Dermis microvascular lymphatic vessel endothelial cell (primary cell): ENCODE measurements at places on chromosomes 1 and 21.

DNA sequence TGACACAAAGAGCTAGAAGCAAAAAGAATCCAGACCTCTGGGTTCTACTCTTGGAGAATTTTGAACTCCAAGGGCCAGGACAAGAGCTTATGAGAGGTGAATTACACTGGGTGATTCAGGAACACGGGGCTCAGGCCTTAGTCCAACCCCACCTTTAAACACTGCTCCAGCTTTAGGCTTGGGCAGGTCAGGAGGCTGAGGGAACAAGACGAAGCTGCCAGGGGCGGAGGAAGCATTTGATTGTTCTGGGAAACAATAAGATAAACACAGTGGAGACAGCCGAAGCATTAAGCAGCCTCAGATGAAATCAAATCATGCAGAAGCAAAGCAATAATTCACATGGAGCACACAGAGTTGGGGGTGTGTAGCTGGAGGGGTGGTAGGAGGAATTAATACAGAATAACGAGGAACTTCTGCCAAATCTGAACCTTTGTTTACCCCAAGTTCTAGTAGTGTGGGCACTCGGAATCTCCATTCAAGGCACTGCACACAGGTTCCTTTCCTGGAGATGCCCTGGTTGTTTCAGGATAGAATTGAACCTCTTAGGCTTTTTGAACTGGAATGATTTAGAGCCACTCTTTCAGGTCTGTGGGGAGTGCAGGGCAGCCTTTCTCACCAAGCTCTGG, 93.2 kb downstream of the PLXNA2 start:
- no peak for DNase-seq

GRCh38 chr1:244074559-244075171, 23.6 kb downstream of the ZBTB18 start:
- no peak for DNase-seq

DNA sequence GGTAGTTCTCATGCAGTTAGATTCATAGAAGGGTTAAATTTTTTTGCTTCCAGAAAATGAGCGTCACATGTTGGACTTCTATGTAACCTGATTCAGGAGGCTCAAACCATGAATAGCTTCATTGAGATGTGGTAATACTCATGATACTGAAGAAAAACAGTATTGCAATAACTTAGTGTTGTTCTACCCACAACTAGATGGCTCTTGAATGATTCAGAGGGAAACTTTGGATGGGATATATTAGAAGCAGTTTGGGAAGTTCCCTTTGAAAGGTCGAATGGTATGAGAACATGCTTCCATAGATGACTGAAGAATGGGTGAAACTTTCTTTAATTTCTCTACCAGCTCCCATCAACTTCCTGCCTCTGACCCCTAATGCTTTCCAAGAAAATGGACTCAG, 211.7 kb upstream of the PTGFR start:
- DNase-seq, result no peak

DNA sequence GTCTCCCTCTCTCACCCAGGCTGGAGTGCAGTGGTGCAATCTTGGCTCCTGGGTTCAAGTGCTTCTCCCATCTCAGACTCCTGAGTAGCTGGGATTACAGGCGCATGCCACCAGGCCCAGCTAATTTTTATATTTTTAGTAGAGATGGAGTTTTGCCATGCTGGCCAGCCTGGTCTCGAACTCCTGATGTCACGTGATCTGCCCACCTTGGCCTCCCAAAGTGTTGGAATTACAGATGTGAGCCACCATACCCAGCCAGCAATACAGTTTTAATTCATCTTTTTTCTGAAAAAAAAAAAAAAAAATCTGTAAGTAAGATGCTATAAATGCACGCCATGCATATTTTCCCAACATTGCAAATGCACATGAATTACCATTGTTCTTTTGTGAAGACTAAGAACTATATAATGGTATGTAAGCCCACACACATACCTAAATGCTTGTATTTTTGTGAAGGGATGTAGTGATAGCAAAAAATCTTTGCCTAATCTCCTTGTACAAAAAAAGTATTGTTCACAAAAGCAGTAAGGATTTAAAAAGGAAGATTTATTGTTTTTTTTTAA, 8.0 kb downstream of the LAMC2 start:
- no peak for DNase-seq

GRCh38 chr1:161000736-161001480, 20.0 kb downstream of the F11R start:
- DNase-seq, result no peak

DNA sequence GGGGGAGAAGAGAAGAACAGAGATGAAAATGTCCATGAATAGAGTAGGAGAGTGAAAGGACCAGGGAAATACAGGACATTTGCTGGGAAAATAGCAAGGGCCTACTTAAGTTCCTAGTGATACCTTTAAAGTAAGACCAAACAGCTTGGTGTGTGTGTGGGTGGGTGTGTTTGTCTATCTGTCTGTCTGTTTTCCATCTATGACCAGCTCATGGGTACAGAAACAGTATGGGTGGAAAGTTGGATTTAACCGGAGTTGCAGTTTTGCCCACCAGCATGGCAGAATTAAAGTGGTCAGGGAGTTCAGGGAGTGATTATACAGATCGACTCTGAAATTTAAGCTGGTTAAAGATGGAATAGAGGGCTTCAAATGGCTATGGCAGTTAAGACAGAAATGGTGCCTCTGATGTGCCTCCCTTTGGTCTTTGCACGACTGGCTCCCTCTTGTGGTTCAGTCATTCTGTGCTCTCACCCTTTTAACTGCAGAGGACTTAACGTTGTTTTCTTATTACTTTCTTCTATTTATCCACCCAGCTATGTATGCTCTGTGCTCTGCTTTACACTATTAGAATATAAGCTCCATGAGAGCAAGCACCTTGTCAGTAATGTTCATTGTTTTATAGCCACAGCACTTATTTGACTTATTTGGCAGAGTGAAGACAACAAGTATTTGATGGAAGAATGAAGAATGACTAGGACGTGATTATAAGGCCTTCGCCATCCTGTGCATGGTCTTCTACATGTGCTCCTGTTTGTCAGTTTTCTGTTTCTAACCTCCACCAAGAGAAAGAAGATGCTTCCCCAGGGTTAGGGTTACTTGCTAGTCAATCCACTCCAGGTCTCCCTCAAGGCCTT, 72.7 kb upstream of the AK4 start:
- peak; percentile 82 for DNase-seq

GRCh38 chr1:193283016-193283415, 96.6 kb upstream of the B3GALT2 start:
- no peak for DNase-seq
